ENCODE measurements at places on chromosomes 2 and 18. TPM values are rescaled to one million over a fixed set of nuclear protein-coding genes. Genes with fewer than 3 reads are reported as not detected.

UGT1A8 gene
- total RNA-seq: not detected

TBR1 gene
- not detected for total RNA-seq

ACMSD gene
- total RNA-seq: not detected

GPR155 gene
- total RNA-seq: 12.7 TPM

TUBA3E gene
- not detected for total RNA-seq
